ENCODE measurements at places on chromosomes 11 and 22.

DNA sequence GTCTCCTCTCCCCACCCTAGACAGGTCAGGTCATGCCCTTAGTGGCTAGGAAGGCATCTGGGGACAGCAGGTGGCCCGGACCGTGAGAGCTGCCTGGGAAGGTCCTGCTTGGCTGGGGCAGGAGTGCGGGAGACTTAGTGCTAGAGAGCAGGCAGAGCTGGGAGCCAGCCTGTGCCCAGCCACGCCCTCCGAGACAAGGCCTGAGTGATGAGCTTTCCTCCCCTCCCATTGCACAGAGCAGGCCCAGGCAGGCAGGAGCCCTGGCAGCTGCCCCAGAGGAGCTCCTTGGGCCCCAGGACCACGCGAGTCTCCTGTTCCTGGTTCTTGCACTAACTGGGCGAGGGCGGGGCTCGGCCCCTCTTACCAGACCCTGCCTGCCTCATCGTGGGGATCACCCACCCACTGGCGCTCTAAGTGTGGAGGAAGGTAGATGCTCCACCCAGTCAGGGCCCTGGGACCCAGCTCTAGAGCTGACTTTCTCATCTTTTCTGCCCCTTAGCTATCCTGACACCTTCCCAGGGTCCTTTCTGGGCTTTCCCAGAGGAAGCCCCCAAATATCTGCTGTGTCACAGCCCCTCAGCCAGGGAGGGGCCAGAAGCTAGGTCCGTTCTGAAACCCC, 44.9 kb downstream of the MACROD1 start:
- DNase-seq = no peak

GRCh38 chr11:8111636-8112035, 30.6 kb downstream of the TUB start:
- DNase-seq = no peak

DNA sequence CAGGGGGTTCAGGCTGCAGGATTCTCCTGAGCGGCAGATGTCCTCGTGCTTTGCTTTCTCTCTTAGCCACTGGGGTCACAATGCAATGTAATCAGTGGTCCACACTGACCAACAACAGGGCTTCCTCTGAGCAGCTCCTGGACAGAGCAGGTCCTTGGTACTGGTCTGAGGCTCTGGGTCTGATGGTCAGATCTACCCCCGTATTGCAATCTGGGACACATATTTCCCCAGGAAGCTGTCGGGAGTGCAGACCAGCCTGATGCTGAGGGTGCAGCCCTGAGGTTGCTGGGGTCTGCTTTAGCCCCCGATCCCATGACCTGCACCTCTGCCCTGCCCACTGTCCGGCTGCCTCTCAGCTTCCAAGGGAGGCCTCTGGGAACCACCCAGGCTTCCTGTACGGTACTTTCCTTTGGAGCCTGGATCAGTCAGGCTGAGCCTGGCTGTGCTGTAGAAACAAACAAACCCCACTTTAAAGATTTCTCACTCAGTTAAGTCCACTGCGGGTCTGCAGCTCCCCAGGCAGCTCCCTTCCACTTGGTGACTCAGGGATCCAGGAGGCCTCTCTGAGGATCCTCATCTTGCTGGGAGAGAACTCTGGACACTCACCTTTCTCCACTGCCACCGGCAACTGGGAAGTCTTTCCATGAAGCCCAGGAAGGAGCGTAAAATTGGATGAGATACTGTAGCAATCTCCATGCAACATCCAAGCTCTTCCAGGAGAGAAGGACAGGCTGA, 1046.6 kb downstream of the TBC1D22A start:
- no peak for DNase-seq

- DNase-seq = no peak
Measured at GRCh38 chr22:23969071-23969470, 2.4 kb downstream of the DDTL start.

DNA sequence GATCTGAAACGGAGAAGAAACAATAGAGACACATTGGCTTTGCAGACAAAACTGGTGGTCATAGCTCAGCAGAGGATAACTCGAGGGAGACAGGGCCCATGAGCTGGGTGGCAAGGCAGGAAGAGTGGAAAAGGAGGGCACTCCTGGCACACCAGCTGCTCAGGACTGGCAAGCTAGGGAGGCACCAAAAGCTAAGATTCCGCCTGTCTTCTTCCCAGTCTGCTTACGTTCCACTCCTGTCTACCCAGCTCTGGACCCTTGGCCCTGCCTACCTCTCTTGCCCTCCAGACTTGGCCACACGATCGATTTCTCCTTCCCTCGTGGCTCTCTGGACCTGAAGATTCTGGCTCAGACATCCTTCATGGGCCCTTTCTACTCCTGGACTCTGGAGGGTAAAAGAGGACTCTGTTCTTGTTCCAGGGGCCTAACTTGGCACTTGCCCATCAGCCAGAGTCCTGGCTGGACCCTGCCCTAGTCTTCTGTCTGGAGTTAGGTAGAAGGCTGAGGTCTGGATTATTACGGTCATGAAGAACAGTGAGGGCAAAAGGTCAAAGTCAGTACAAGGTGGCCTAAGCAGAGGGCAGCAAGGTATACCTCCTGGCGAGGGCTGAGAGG, 115.2 kb upstream of the PITPNB start:
- DNase-seq = no peak

DNA sequence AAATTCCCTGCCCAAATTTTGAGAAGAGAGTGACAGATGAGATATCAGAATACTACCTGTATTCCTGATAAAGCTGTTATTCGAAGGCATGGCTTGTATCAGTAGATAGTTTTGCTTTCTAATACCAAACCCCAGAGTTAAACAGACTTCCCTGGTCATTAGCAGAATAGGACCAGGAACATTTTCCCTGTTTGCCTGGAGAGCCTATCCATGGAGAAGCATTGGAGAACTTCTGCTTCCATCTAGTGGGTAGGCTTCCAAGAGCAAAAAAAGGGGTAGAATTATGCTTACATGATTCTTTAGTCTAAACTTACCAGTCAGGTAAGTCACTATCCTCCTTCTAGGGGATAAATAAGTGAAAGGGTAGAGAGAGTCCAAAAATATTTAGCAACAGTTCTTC, 14.2 kb downstream of the PDE3B start:
- DNase-seq = no peak

DNA sequence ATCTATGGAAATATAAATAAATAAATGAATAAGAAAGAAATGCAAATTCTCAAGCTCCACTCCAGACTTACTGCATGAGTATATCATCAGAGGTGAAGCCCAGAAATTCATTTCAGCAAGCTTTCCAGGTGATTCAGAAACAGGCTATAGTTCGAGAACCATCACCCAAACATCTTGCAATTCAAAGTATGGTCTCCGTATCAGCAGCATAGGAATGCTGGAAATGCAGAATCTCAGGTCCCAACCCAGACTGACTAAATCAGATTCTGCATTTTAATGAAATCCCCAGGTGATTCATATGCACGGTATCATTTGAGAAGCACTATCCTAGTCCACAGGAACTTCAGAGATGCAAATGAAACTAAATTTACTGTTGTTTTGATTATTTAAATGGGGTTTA, 95.3 kb downstream of the SERGEF start:
- DNase-seq = no peak
